M059J (cell line): ENCODE measurements at places on chromosomes 4 and X. TPM values are rescaled to one million over a fixed set of nuclear protein-coding genes. Genes with fewer than 3 reads are reported as not detected.

Gene MAGEA11
- total RNA-seq: 0.07 and 0.42 TPM in 2 replicates

Gene CYSLTR1
- total RNA-seq: 2.7 and 2.8 TPM in 2 replicates

Gene AKAP17A
- total RNA-seq: 14.7 and 21.3 TPM in 2 replicates

Gene IQSEC2
- 18.8 and 20.4 TPM in 2 replicates for total RNA-seq

DNA sequence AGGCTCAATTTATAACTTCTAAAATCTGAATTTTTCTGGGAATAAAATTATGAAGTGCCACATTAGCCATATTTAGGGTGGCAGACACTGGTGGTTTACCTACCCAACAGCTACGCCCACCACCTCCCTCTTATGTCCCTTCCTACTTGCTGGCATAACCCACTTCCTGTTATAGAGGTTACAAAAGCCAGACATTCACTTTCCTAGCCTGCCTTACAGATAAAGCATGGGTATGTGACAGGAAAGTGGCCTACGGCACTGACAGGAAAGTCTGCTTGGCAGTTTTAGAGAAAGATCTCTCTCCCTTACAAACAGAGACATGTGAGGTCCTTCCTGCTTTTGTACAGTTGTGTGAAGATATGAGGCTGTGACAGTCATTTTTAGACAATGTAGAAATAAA is 12.4 kb downstream of the DDX53 start:
- peak; percentile 4 for DNase-seq

DNA sequence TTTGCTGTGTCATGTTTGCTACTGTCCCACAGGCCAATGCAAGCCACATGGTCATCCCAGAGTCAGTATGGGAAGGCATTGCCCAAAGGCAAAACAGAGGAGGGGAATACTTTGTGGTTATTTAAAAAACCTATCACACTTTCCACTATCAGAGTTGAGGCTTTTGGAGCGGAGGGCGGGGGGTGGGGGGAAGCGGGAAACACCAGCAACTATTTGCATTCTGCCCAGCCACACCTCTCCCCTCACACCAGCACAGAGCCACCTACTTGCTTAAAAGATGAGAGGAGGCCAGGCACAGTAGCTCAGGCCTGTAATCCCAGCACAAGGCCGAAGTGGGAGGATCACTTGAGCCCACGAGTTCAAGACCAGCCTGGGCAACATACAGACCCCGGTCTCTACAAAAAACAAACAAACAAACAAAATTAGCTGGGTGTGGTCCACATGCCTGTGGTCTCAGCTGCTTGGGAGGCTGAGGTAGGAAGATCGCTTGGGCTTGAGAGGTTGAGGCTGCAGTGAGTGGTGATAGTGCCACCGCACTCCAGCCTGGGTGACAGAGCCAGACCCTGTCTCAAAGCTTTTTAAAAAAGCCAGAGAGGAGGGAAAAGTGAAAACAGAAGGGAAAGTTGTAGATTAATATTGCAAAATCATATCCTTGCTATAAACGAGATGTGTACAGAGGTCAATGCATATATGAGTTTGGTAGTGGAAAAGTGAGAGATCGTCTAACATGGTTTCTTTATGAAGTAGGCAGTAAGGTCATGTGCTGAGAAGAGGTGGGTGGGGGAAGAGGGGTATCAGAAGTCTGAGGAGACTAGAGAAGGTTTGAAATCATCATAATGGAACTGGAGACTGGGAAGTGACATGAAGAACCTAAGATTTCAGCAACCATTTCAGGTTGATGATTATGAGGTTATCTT is 1.9 kb upstream of the CHST7 start:
- no peak for DNase-seq

Gene DYNLT3
- 85.6 and 94.0 TPM in 2 replicates for total RNA-seq

- DNase-seq: peak; percentile 12
Observed at GRCh38 chr4:123386609-123387008, 10.0 kb upstream of the SPRY1 start.

DNA sequence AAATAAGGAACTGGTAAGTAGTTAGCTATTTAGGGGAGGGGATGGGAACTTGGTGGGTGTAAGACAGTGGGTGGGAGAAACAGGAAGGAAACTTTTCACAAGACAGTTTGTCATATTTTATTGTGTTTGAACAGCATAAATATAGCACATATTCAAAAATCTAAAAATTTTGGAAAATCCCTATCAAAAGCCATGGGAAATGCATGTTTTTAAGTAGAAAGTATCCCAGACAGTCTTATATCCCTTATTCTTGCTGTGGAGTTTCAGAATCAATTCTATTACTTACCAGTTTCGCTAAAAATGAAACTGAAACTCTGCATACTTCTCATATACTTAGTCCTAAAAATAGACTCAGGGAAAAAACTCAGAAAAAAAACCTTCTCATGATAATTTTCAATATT is 22.3 kb upstream of the RASGEF1B start:
- no peak for DNase-seq

Gene MAGEE1
- total RNA-seq: 0.02 and 0.15 TPM in 2 replicates

DNA sequence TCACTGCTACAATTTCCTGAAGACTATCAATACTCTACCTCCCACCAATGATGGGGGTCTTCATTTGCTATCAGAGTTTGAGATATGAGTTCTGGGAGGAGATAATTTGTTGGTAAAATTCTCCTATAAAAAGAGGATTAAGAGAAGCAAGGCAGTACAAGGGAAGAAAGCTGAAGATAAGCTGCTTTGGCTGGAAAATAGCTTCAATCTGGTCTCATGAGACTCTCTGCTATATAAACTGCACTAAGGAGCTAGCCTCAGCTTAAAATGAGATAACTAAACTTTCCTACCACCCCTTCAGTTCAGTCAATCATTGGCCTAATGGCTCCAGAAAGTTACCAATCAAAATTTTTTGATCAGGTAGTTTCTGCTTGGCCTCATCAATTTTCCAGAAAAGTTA is 2105.0 kb downstream of the ARAP2 start:
- DNase-seq: no peak

DNA sequence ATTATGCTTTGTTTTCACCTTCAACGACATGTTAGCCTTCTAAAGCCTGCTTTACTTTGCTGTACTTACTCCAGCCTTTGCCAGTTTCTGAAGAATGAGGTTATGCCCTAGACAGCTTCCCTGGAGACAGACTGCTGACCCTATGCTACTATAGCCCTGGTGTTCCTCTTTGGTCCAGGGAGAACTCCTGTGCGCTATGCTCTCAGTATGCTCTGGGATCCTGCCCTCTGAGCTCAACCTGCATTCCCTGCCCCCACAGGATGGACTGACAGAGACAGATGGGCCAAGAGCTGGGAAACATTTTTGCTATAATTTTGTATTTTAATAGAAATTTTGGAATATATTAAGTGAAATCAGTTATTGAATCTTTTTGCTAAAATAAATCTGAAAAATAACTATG is 425.9 kb downstream of the TMA16 start:
- no peak for DNase-seq

Gene PABPC1L2A
- total RNA-seq: not detected in 2 replicates

- DNase-seq: no peak
Observed at GRCh38 chr4:12897954-12898353, 586.2 kb downstream of the RAB28 start.

DNA sequence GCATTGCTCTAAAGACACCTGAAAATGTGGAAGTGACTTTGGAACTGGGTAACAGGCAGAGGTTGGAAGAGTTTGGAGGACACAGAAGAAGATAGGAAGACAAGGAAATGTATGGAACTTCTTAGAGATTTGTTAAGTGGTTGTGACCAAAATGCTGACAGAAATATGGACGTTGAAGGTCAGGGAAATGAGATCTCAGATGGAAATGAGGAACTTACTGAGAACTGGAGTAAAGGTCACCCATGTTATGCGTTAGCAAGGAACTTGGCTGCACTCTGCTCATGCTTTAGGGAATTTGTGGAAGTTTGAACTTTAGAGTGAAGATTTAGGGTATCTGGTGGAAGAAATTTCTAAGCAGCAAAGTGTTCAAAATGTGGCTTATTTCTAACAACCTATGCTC is 99.4 kb downstream of the FAM13A start:
- no peak for DNase-seq

GRCh38 chr4:61180405-61180804 is 19.7 kb upstream of the ADGRL3 start:
- DNase-seq: no peak

DNA sequence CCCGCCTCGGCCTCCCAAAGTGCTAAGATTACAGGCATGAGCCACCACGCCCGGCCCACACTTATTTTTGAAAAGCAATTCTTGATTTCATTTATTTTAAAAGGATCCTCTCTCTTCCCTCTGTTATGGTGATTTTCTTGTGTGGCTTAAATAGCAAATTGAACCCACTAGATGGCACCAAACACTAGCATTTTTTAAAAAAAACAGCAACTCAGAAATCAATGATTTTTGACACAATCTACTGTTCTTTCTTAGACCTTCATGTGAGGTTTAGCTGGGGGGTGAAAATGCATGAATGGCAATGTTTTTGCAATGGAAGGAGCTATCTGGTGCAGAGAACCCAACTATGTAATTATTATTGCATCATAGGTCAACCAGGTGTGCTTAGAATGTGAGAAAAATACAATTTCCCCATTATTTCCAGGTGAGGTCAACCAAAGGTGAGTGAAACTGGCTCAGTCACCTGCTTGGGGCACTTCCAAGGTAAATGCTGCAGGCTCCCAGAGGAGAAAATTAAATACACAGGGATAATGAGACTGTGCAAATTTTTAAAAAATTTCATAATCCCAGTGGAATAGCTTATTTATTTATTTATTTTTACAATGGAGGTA is 226.7 kb upstream of the PRKX start:
- DNase-seq: peak; percentile 13

GRCh38 chr4:7632971-7633370 is 198.2 kb upstream of the PSAPL1 start:
- no peak for DNase-seq

- no peak for DNase-seq
Observed at GRCh38 chr4:7294176-7294756, 101.9 kb downstream of the SORCS2 start.

- no peak for DNase-seq
Observed at GRCh38 chrX:101677028-101677427, 17.4 kb upstream of the ARMCX2 start.

GRCh38 chrX:10529344-10529743 is 91.0 kb downstream of the MID1 start:
- peak; percentile 53 for DNase-seq

DNA sequence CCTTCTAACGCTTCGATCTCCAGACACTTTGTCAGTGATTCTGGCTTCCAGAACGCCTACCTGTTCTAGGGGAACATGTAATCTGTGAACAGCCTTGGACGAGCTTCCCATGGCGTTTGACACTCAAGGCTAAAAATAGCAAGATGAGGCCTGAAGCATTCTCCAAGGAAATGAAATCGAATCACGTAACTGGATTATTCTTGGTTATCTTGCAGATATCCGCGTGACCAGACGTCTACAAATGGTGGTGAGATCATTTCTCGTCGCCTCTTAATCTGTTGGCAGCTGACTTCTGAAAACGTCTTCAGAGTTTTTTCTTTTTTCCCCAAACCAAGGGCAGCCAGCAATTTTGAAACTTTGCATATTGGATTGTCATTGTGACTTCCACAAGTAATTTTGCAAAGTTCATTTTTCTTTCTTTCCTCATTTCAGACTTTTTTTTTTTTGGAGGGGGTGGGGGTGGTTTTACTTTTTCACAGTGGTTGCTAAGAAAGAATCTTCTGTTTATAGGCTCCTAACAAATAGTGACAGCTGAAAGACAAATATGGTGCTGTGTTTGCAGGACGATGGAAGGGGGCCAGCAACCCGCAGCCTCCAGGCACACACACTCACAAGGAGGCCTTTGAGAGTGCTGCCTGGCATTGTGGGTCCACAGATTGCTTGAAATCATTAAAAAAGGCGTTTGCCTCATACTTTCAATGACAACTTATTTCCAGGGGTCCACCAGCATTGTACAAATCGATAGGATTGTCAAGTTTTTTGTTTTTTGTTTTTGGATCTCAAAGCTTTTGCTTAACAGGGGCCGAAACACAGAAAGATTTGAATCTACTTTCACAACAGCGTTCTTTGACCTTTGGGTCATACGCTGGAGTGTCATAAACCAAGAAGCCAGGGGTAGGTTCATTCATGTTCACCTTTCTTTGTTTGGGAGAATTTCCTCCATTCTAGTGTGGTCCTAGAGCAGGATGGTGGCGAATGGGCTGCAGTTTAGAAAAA is 32.4 kb upstream of the PDLIM3 start:
- DNase-seq: peak; percentile 71

GRCh38 chr4:88718098-88718497 is 20.5 kb upstream of the NAP1L5 start:
- DNase-seq: no peak

GRCh38 chrX:136480383-136480782 is 7.4 kb upstream of the BRS3 start:
- DNase-seq: no peak

GRCh38 chr4:149136951-149137620 is 678.6 kb downstream of the IQCM start:
- no peak for DNase-seq

DNA sequence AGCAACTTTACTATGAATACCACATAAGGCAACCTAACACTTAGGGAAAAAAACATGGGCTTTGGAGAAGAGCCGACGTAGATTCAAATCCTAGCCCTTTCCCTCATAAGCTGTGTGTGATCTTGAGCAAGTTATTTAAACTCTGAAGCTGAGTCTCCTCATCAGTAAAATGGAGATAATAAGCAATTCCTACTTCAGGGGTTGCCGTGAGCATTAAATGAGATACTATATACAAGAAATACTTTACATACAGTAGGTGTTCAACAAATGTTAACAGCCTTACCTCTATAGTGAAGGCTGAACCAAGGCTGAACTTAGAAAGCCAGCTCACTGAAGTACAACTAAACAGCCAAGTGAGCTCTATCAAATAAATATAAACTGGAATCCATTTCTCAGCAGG is 146.2 kb upstream of the DKK2 start:
- DNase-seq: no peak

- DNase-seq: peak; percentile 5
Observed at GRCh38 chr4:55255179-55255578, 90.9 kb upstream of the SRD5A3 start.

Gene ODAPH
- total RNA-seq: 0.10 TPM in 1 of 2 replicates, not detected in the other

GRCh38 chrX:134803551-134804183 is 145.4 kb upstream of the PLAC1 start:
- DNase-seq: peak; percentile 65

Gene ENPP6
- total RNA-seq: not detected in 2 replicates

Gene MFSD8
- 8.0 and 10.1 TPM in 2 replicates for total RNA-seq
